RCC 7860 (cell line): ENCODE measurements at places on chromosomes 5 and 9.

GRCh38 chr9:74358959-74359358 is 138.2 kb upstream of the RORB start:
- no peak for DNase-seq

DNA sequence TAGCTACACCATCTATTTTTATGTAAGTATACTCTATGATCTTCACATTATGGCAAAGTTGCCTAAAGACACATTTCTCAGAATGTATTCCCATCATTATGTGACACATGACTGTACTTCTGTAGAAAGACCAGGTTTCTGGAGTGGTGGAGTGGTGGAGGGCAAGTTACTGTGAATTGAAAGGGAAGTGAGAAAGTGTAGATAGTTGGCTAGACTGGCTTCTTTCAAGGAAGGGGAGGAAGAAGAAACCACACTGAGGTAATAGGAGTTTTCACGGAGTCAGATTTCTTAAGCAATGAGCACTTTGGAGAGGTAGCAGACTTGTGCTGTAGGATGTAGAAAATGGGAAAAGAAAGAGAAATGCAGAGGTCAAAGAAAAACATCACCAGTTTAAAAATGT is 50.9 kb upstream of the EQTN start:
- no peak for DNase-seq

DNA sequence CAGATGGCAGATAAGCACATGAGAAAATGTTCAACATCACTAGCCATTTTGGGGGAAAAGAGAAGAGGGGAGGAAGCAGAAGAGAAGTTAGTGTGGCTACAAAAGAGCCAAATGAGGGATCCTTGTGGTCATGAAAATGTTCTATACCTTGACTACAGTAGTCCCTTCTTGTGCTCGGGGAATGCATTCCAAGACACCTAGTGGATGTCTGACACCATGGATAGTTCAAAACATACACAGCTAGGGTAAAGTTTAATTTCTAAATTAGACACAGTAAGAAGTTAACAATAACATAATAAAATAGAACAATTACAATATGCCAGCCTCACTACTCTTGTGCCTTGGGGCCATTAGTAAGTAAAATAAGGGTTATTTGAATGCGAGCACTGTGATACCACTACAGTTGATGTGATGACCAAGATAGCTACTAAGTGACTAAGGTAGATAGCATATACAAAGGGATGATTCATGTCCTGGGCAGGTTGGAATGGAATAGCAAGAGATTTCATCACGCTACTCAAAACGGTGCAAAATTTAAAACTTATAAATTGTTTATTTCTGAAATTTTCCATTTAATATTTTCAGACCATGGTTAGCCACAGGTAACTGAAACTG is 344.1 kb downstream of the NR2F1-AS1 start:
- no peak for DNase-seq

GRCh38 chr5:127040796-127041520 is 10.6 kb upstream of the MARCHF3 start:
- DNase-seq: peak; percentile 23

DNA sequence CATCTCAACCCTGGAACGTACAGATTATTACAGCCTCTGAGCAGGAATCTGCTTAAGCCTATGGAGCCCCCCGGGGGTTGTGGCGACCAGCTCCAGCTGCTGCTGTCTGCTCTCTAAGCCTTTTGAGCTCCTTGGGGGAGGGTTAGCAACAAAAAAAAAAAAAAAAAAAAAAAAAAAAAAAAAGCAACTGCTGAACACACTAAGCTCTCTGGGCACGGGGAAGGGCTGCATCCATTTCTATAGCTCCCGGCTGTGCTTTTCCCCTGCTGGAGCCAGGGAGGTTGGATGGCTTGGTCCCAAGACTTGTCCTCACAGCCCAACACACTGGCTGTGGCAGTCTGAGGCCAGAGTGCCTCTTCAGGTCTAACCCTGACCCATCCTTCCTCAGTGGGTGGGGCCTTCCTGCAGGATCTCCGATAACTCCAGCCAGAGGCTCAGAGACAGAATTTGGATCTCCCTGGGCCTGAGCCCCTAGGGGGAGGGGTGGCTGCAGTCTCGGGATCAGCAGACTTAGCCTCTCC is 82.1 kb downstream of the FBN2 start:
- no peak for DNase-seq

- DNase-seq: no peak
These were observed 1.2 kb downstream of the NSD1 start for GRCh38 chr5:177134697-177135225.

- DNase-seq: no peak
These were observed 69.3 kb upstream of the STC2 start for GRCh38 chr5:173397516-173397915.

DNA sequence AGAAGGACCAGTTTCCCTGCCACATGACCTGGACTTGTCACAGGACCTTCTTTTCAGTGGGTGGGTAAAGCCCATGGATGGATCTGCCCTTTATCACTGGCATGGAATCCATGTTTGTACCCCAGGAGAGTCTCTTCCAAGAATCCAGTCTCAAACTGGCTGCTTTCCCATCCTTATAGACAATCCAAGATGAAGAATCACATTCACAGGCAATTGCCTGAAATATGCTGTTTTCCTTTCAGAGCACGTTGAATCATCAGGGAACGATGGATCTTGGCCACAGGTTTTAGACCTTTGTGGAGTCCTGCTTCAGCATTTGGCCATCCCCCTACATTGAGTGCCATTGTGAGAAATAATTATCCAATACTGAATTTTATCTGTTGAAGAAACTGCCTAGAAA is 319.8 kb downstream of the ASTN2 start:
- DNase-seq: no peak

- DNase-seq: no peak
These were observed 36.3 kb downstream of the VCP start for GRCh38 chr9:35035851-35036701.

DNA sequence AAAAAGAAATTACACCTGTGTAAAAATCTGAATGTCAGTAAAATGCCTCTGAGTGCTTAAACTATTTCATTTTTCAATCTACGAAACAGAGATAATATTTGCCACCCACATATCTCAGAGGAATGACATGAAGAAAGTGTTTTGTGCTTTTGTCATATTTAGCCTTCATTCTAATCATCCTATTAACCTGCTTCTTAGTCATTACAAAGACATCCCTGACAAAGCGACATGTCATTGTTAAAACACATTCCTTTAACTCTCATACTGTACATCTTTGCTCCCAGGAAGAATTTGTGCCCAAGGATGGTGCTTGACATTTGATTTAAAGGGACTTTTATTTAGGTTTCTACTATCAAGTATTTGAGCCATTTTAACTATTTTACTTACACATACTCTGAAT is 275.9 kb downstream of the DMRTA1 start:
- DNase-seq: peak; percentile 16

DNA sequence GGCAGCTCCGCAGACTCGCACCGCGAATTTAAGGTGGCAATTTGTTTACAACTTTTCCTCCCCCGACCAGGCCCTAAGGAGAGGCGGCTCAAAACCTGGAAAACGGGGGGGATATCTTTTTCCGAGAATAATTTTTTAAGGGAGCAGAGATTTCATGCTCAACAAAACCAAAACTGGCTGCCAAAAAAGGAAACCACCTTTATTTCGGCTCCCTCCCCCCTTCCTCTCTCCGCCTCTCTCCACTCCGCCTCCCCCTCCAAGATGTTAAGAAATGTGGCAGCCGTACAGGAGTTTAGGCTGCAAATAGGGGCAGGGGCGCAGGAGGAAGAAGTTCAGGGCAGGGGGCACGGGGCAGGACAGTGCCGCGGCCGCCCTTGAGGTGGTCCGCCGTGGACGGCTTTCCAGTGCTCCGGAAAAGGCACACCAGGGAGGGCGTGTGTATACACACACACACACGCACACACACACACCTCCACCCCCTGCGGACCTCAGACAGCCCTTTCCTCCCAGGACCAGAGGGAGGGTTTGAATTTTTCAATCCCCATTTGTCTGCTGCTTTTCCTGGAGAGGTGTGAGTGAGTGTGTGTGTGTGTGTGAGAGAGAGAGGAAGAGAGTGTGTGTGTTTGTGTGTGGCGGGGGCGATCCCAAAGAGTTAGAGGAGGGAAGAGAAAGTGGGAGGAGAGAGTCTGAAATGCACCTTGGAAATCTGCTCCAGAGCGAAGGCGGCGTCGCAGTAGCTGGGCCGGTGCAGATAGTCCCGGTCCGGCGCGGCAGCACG is 9.1 kb downstream of the PTCH1 start:
- DNase-seq: peak; percentile 37

- DNase-seq: no peak
These were observed 146.5 kb downstream of the LPAR1 start for GRCh38 chr9:110891760-110892159.
